NCI-H524 treated with DMSO at 0.1 percent for 48 hours (cell line): ENCODE measurements at places on chromosomes 4 and X.

DNA sequence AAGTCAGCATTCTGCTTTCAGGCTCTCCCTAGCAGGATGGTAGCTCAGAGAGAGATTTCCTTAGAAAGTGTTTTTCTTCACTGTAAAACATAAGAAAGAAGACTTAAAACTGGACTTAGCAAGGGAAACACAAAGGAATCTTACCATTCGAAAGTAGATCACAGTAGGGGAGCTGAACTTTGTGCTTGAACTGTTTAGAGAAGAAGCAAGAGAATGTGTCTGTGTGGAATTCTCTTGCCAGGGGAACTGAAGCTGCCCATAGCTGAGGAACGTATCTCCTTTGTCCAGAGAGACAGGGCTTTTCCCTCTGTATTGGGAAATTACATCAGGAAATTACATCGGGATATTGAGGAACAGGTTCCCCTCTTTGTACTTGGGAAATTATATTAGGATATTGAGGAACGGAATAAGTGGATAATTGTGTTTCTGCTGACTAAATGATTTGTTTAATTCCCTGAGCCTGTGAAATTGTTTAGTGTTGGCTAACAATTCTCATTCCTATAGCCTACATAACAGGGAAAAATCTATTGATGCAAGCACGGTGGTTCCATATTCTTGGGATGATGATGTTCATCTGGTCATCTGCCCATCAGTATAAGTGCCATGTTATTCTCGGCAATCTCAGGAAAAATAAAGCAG, 21.2 kb downstream of the SRD5A3 start:
- DNase-seq = no peak

GRCh38 chrX:69627744-69628143, 11.8 kb downstream of the EDA start:
- DNase-seq = no peak

DNA sequence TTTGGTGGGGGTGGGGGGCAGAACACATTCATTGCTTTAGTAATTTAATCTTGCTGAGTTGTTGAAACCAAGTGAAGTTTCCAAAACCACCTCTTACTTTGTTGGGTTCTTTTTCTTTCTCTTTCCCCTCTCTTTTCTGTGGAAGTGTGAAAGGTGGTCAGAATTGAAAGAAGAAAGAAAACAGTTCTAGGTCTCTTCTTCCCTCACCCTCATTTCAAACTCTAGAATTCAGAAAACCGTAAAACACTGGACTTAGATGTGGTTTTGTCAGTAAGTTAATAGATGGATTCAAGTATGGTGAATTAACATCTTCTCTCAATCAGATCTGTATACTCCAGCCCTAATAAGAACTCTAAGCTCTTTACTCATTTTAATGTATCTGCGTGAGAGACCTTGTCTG, 23.7 kb downstream of the PLP1 start:
- DNase-seq = no peak

DNA sequence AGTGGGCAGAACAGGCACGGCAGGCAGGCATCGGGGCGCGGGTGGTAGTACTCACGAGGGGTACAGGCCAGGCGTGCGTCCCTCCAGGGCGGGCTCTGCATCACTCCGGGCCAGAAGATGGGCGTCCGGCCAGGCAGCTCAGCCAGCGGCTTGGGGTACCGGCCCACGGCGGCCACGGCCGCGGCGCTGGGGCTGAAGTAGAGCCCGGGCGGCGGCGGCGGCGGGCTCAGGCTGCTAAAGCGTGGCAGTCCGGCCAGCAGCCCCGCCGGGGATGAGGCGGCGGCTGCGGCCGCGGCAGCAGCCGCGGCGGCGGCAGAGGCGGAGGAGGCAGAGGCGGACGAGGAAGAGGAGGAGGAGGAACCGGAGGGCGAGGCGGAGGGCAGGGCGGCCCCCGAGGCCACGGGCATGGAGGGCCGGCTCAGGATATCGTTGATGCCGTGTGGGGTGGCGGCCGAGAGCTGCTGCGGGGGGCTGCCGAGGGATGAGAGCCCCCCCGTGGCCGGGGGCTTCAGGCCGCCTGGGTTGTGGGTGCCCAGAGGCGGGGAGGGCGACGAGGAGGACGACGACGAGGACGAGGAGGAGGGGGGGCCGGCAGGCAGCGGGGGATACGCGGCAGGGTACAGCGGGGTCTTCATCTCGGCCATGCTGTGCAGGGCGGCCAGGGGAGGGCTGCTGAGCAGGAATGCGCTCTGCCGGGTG, 1.4 kb downstream of the NKX6-1 start:
- no peak for DNase-seq

- peak; percentile 42 for DNase-seq
These were observed 45.0 kb upstream of the SH3RF1 start for GRCh38 chr4:169315530-169316343.

- no peak for DNase-seq
These were observed 26.5 kb downstream of the OTUD4 start for GRCh38 chr4:145153904-145154298.

- DNase-seq = no peak
These were observed 111.2 kb downstream of the SORCS2 start for GRCh38 chr4:7303561-7303960.

- no peak for DNase-seq
These were observed 43.4 kb upstream of the TRIM2 start for GRCh38 chr4:153160821-153161220.

- DNase-seq = no peak
These were observed 176.8 kb downstream of the SCFD2 start for GRCh38 chr4:53189011-53189410.

- DNase-seq = no peak
These were observed 108.3 kb downstream of the DCTD start for GRCh38 chr4:182808673-182809416.

- DNase-seq = no peak
These were observed 146.3 kb downstream of the GRIA3 start for GRCh38 chrX:123330229-123330942.

- no peak for DNase-seq
These were observed 31.0 kb downstream of the RAB40A start for GRCh38 chrX:103488332-103488731.

- DNase-seq = no peak
These were observed 112.8 kb downstream of the PPA2 start for GRCh38 chr4:105361053-105361452.

DNA sequence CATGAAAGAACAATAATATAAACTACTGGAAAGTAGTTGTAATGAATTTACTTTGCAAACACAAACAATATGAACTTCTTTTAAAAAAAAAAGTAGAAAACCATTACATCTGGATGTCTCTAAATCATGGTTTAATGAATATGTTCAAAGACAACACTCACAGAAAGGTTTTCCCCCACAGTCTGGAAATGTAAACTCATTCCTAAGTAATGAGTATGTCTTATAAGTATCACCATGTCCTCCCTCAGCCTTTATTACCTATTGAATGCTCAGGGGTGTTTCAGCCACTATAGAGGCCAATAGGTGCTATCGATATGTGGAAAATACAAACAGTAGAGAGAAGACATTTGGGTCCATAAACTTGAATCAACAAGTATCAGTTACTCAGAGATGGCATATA, 186.7 kb downstream of the PALLD start:
- DNase-seq = no peak

GRCh38 chr4:128513664-128514484, 226.3 kb upstream of the PGRMC2 start:
- no peak for DNase-seq

- DNase-seq = no peak
These were observed 72.6 kb upstream of the CD99 start for GRCh38 chrX:2618516-2618915.

DNA sequence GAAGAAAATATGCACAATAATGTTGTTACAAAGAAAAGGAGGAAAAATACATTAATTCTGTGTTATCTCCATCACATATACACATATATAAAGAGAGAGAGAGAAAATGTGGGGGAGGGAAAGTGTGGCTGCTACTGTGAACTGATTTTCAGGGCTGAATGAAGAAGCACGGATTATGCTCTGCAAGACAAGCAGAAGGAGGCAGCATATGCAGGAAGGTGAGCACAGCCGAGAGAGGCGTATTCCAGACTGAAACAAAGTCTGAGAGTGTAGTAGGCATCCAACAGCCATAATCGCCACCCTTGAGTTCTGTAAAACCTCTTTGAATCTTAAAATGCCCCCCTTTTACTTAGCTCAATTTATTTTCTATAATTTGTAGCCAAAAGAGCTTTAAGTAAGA, 1081.8 kb upstream of the GRID2 start:
- DNase-seq = no peak

- DNase-seq = no peak
These were observed 8.5 kb downstream of the SLC25A43 start for GRCh38 chrX:119407681-119408080.

DNA sequence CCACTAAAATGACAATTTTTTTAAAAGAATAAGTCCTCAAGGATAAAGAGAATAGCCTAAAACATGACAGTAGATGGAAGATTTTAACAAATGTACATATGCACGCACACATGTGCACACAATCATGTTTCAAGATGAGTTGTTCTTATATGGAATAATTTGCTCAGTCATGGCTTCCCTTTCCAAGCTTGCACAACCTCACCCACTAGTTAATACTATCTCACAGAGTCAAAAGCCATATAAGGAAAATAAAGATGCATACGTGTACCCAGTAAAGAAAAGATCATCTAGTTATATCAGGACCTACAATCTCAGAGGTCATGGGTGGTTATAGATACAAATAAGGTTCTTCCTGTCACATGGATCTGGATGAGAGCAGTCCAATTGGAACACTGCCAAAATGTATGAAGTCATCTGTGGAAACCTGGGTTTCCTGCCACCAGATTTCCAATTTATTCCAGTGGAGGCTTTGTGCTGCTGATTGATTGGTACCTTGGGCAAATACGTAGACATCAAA, 56.1 kb downstream of the FAM13A start:
- no peak for DNase-seq

GRCh38 chrX:32195611-32196010, 1015.7 kb downstream of the DMD start:
- DNase-seq = no peak

- no peak for DNase-seq
These were observed 41.6 kb downstream of the AR start for GRCh38 chrX:67585401-67585800.

DNA sequence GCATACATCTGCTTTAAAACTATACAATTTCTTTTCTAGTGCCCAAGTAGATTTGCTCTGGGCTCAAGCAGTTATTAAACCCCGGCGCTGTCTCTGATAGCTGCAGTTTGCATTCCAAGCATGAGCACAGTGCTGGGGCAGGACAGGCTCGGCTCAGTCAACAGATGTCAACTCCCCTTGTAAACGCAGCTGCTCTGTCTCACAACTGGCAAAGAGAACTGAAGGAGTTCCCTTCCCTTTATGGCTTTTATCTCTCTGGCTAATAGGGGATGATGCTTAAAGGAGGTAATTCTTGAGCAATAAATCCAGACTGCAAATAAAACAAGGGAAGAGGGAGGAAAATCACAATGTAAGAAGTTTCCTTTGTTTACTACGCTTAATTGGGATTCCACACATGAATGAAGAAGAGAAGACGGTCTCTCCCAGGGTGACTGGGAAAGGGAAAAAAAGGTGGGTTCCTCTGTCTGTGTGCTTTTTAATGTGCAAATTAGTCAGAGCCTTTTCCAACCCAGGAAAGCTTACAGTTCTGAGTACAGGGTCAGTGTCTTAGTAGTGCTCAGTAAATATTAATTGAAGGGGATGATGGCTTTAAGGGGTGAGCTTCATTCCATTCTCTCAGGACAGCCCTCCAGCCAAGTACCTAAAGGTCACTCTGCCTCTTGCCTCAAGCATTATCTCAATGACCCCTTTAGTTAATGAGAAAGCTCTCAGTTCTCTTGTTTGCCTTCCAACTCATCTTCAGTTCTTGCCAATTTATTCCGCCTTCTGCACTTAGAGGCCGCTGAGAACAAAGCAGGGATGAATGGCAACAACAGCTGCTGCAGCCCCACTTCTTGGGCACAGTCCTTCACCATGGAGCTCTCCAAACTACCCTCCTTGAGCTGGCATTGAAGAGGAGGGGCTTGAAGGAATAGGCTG, 155.7 kb upstream of the JADE1 start:
- no peak for DNase-seq

DNA sequence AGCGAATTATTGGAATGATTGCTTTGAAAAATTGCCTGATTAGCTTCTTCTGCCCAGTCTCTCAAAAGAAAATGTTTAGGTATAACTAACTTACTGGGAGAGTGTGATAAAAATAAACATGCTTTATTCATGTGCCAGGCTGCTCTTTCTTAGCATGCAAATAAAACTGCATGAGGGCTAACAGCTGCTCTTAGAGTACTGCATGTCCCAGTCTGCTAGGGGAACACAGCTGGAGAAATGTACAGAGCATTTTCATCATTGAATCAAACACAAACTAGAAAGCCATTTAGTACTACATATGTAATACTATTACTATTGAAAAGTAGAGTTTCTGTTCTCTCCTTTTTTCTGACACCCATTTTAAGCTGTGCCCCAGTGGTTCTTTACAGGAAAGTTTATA, 726.0 kb downstream of the GRID2 start:
- DNase-seq = no peak

DNA sequence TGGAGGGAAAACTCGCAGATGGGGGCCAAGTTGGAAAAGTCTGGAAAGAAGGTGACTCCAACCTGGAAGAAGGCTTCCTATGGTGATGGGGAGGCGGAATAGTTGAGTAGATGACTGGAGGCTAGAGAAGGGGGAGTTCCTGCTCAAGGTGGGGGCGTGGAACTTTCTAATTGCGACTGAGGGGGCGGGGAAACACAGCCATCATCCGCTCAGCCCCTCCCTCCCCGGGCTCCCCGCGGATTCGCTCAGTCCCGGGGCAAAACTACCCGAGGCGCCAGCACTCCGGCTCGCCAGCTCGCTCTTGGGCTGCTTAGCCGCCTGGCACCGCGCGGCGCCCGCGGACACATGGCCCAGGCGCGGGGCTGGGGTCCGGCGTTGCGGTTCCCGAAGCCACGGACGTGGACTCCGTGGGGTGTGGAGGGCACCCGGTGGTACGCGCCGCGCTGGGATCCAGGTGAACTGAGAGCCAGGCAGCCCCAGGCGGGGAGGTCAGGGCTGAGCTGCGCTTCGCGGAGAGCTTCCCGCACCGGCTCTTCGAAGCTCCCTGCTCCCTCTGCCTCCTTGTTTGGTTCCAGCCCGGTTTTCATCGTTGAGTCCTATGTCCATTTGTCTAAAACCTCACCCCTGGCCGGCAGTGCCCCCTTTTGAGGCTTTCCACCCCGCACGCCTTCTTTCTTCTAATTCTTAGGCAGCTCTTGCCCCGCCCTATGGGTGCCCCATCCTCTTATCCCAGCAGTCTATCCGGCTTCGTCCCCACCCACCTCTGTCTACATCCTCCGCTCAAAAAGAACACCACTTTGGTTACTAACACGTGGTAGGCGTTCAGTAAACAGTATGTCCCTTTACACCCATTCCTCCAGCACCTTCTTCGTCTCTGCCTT, 38.9 kb downstream of the STARD8 start:
- no peak for DNase-seq

DNA sequence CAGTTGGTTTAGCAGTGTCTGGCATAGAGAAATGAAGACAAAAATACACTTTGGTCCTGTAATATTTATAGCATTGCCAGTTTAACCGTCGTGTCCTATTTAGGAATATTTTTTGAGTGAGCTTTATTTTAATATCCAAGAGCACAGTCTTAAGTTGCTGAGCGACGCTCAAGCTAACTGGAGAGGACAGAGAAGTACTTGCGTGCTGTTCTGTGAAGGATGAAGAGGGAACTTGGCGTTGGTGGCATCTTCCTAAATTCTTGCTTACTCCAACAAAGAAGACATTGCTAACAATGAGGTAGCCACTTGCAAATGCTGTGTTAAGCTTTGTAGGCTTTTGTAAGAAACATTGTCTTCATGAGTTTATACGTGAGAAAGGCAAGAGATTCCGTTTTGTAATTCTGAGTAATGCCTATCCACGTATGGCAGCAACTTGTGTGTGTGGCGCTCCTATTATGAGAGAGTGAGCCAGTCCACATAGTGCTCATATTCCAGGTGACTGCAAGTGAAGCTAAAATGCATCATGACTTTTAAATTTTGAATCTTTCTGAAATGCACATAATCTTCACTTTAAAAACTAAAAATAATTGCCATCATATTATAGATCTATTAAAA, 50.6 kb downstream of the SYNPO2 start:
- no peak for DNase-seq
